Melanocyte of skin (primary cell): ENCODE measurements at places on chromosomes 6 and 20. TPM values are rescaled to one million over a fixed set of nuclear protein-coding genes. Genes with fewer than 3 reads are reported as not detected.

Gene NRSN1
- total RNA-seq = not detected in 2 replicates

Gene SYCP2
- 0.33 and 0.93 TPM in 2 replicates for total RNA-seq

Gene CALHM5
- 0.34 and 0.36 TPM in 2 replicates for total RNA-seq

Gene GFOD1
- total RNA-seq = 13.1 and 16.0 TPM in 2 replicates

Gene OR14J1
- total RNA-seq = not detected in 2 replicates

Gene MEI4
- total RNA-seq = not detected in 2 replicates

Gene OR12D3
- total RNA-seq = not detected in 2 replicates

Gene EFCAB8
- under 0.01 and 0.73 TPM in 2 replicates for total RNA-seq

Gene REM1
- not detected in 2 replicates for total RNA-seq

Gene NOX3
- total RNA-seq = not detected in 2 replicates

Gene BIRC7
- total RNA-seq = 4.1 and 65.1 TPM in 2 replicates

Gene BPIFB2
- not detected in 2 replicates for total RNA-seq
